ENCODE measurements at places on chromosomes 13 and 19.

DNA sequence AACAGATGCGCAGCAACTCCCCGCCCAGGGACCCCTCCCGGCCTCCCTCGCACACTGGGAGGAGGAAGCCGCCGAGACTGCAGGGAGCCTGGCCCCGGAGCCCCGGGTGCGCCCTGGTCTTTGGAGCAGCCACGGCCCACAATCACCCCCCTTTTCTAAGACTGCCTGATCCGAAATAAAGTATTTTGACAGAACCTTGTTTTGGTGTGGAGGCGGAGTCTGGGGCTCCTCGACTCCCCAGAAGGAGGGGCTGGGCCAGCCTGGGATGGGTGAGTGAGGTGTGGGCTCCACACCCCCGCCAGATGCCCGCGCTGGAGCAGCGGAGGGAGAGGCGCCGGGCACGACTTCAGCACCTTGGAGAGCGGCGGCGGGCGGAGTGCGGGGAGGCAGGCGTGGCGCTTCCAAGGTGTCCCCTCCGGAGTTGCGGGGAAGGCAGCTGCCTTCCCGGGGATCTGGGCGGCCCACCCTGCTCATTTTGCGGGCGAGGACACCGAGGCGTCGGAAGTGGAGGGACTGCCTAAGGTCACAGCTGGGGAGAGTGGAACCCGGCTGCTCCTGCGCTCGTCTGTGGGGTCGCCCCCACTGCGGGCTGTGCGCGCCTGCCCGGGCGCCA lies 9.4 kb downstream of the SIRT6 start:
- DNase-seq = peak; percentile 39

DNA sequence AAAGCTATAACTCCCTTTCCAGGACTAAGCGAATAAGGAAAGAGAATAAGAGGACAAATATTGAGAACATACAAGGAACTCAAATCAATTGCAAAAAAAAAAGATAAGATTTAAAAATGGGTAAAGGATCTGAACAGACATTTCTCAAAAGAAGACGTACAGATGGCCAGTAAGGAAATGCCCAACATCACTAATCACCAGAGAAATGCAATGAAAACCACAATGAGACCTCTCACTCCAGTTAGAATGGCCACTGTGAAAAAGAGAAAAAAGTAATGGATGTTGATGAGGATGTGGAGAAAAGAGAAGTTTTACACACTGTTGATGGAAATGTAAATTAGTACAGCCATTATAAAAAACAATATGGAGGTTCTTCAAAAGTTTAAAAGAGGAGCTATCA lies 63.8 kb downstream of the VWA8 start:
- no peak for DNase-seq

DNA sequence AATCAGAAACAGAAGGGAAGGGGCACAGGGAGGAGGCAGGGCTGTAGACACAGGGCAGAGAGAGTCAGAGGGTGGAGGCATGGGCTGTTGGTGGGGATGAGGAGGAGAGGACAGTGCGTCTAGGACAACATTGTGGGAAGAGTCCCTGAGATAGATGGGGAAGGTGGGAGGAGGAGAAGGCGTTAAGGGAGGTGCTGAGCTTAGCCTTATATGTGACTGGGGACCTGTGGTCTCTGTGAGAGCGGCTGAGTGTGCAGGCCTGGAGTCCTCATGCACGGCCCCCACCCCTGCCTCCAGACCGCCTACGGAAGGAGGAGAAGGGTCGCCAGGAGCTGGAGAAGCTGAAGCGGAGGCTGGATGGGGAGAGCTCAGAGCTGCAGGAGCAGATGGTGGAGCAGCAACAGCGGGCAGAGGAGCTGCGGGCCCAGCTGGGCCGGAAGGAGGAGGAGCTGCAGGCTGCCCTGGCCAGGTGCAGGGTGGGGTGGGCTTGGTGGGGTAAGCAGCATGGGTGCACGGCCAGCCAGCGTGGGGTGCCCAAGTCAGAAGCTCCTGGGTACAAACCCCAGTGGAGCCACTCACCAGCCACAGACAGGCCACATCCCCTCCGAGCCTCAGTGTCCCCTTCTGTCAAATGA lies 56.8 kb downstream of the KCNC3 start:
- no peak for DNase-seq

DNA sequence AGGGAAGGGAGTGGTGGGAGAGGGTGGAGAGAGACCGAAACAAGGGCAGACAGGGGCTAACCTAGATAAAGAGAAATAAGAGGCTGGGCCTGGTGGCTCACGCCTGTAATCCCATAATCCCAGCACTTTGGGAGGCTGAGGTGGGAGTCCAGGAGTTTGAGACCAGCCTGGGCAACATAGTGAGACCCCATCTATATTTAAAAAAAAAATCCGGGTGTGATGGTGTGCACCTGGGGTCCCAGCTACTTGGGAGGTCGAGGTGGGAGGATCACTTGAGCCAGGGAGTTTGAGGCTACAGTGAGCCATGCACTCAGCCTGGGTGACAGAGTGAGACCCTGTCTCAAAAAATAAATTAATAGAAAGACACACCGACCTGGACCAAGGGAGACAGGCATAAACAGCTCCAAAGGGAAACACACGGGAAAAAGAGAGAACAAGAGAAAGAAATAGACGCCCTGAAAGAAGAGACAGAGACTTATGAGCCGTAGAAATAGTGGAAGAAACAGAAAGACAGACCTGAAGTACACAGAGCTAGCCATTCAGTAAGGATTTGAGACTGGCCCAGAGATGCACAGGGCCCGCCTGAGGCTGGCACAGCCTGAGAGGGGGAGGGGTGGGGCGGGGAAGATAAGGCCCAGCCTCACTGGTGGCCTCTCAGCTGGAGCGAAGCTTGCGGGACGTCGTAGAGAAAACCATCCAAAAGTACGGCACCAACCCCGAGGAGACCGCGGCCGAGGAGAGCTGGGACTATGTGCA lies 2.2 kb downstream of the CD37 start:
- no peak for DNase-seq

GRCh38 chr19:32171719-32172151 lies 173.7 kb upstream of the ZNF507 start:
- no peak for DNase-seq

DNA sequence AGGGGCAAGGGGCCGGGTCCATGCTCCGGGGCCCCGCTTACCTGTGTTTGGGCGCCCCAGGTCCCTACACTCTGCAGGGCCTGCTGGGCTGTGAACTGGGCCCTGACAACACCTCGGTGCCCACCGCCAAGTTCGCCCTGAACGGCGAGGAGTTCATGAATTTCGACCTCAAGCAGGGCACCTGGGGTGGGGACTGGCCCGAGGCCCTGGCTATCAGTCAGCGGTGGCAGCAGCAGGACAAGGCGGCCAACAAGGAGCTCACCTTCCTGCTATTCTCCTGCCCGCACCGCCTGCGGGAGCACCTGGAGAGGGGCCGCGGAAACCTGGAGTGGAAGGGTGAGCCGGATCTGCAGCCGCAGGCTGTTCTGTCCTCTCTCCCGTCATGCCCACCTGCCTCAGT lies 1.7 kb downstream of the FCGRT start:
- no peak for DNase-seq

All from fibroblast of skin of right quadriceps (primary cell).